ENCODE measurements at places on chromosomes 12 and 14. TPM values are rescaled to one million over a fixed set of nuclear protein-coding genes. Genes with fewer than 3 reads are reported as not detected.

DNA sequence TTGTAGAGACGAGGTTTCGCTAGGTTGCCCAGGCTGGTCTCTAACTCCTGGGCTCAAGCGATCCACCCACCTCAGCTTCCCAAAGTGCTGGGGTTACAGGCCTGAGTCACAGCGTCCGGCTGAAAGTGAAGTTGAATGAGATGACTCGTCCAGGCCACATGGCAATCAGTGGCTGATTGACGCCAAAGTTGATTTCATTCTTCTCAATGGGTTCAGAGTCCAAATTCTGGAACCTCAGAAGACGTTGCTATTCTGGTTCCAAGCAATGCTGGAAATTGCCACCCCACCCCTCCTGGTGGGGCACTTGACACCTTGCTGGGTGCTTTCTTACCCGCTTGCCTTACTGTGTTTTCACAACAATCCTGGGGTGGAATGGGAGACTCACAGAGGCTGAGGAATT, 14.9 kb downstream of the ABCB9 start:
- no peak for DNase-seq

The CDCA3 gene
- total RNA-seq, result 0.76 TPM

DNA sequence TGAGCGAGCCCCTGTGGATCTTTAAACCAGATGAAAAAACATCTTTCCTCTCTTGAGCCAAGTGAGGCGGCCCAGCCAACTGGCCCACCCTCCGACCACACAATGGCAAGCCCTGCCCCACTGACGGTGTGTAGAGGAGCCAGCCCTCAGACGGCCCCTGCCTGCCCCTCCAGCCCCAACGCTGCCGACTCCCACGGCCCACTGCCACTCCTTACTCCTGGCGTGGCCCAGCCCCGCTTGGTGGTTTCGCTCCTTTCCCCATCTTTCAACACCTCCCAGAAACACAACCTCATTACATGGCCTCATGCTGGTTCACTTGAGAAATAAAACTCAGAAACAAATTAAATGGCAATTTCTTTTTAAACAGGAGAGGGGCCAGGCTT, 80.6 kb upstream of the DICER1 start:
- DNase-seq, result no peak

The MYO1H gene
- total RNA-seq, result not detected

The HOXC13 gene
- not detected for total RNA-seq

DNA sequence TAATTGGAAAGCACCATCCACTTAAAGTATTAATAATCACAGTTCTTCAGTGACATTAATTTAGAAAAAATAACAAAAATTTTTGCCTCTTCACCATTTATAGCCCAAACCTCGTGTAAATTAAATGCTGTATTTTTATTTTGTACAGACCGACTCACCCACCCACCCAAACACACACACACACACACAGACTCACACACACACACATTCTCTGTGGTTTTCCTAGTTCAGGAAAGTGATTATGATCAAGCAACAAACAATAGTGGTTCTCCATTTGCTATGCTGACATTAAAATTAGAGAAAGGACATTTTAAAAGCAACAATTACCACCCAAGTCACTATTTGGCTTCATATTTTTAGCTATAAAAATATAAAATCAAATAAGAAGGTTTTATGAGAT, 112.5 kb upstream of the FLRT2 start:
- no peak for DNase-seq

- DNase-seq, result peak; percentile 88
Observed at GRCh38 chr12:52037248-52037861, 13.9 kb upstream of the NR4A1 start.

DNA sequence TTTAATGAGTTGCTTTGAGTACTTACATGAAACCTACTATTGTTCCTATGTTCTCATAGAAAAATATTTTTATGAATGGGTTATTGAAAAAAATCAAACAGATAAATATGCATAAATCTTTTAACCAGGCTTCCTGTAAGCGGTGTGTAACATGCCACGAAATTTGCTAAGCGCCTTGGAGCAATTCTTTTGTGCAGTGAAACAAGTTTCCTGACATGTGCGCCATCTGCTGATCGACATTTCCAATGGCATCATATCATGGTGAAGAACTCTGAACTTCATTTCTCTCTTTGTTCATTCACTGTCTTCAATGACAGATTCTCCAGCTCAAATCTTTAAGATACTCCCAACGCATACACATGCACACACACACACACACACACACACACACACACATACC, 145.6 kb upstream of the NAV3 start:
- DNase-seq, result peak; percentile 36

- DNase-seq, result no peak
Observed at GRCh38 chr14:67837011-67837624, 17.5 kb downstream of the RAD51B start.

DNA sequence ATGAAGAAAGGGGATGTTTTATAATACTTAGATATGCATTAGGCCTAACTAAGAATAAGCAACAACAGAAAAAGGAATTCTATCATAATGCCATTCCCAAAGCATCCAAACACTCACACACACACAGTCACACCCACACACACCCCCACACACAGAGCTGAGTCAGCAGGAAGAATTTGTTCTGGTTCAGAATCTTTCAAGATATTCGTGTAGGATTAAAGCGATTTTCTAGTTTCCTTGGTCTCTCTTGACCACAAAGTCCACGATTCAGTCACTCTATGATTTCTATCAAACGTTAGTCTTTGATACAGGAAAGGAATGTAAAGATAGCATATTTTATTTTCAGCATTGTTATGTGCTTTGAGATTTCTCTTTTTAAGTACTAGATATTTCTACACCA, 382.6 kb upstream of the DCN start:
- DNase-seq, result peak; percentile 33

The E2F7 gene
- total RNA-seq, result 5.9 TPM

The ST8SIA1 gene
- 8.6 TPM for total RNA-seq

The RPL6 gene
- total RNA-seq, result 1,509 TPM

The NOVA1 gene
- 13.1 TPM for total RNA-seq

The TAS2R7 gene
- total RNA-seq, result not detected

DNA sequence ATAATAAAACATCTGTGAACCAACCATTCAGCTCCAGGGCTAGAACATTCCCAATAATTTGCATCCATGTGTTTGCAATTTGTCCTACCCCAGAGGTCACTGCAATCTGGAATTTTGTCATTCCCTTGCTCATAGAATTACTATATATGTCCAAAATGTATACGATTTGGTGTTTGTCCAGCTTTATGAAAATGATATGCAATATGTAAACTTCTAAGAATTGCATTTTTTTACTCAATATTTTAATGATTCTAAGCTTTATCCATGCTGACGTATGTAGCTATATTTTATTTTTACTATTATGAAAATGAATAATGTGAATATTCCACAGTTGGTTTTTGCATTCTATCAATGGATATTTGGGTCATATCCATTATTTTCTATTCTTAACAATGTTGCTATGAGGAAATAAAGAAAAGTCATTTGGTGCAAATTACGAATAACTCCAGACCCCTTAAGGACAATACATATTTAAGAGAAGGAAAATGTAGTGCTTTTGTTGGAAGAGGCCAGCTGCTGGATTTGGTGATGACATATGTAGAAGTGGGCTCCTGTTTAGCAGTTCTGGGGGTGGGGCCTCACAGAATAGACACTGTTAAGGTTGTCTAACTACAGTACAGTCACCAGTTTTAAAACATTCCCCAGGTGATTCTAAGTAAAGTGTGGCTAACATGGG, 139.4 kb downstream of the SLC38A4 start:
- no peak for DNase-seq

DNA sequence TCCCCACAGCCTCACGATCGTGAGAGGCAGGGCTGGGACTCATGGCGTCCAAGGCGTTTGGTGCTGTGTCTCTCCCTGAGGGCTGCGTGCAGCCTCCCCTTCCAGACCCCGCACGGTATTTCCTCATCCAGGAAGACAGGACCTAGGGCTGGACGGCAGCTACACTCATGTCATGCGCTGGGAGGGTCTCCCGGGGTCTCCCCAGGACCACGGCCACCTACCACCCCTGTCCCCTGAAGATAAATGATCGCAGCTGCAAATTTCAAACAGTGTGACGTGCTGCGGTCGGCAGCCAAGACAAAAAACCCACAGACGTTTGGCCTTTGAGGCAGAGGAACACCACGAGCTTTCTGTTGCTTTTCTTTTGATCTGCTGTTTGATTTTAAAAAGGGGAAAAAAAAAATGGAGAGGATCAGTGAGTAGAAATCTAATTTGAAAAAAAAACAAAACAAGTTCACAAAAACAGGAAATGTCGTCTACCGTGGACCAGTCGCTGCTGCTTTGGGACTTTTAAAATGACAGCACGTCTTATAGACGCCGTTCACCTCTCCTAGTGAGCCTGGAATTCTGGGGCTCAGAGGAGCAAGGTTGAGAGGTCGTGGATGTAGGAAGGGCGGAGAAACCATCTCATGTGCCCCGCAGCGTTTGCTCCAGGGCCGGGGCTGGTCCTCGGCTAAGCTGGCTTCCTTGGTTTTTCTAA, 237.6 kb downstream of the SLC41A2 start:
- no peak for DNase-seq

GRCh38 chr14:104112113-104112505, 26.3 kb upstream of the KIF26A start:
- no peak for DNase-seq

- peak; percentile 54 for DNase-seq
Observed at GRCh38 chr14:68245146-68246073, 425.8 kb downstream of the RAD51B start.

The PRDM4 gene
- total RNA-seq, result 10.9 TPM

DNA sequence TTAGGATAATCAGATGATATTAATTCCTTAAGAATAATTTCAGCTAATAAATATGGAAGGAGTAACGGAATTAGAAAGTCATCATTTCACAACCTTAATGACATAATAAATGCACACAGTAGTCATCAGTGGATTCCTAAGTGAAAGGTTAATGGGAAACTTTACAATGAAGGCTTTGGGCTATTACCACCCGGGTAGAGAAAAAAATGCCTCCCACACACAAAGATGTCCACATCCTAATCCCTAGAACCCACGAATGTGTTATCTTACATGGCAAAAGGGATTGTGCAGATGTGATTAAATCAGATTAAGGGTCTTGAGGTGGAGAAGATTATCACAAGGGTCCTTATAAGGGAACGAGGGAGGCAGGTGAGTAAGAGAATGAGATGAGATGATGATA, 5.6 kb downstream of the TMED10 start:
- no peak for DNase-seq

DNA sequence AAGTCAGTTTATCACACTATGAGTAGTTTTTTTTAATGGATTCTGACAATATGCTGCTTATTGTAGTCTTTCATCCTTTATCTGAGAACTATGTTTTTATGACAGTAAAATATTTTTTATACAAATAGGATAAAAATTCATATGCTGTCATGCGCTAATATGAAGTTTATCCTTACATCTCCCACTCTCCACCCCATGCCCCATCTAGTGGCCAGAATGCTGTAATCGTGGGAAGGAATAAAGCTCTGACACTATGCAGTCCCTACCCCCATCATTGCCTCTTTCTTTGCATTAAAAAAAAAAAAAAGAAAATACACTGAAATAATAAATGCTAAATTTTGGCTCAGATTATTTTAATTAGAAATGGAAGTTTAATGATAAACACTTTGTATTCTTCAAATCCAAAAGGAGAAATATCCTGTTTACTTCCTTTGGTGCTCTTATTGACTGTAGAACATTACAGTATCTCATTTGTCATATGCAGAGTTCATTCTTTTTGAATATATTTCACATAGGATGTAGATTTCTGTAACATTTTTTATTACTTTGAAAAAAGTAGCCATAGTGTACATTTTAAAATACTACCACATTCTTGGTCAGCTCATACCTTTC, 145.9 kb upstream of the SLCO1C1 start:
- DNase-seq, result peak; percentile 20

The MYH7 gene
- total RNA-seq, result not detected

DNA sequence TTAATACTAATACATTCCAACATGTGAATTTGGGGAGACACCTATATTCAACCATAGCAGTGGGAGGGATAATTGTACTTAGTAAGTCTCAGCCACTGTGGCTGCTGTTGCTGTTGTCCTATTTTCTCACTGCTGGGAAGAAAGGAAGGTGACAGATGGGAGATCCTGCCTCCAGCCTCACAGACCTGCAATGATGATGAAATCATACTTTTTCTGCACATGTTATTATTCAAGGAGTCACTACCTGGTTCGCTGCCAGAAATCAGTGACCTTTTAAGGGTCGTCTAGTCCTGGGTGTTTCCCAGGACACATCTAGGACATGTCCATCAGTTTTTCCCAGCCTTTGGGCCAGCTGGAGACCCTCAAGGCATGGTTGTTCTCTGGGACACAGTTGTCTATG, 106.2 kb upstream of the RPH3A start:
- no peak for DNase-seq

- no peak for DNase-seq
Observed at GRCh38 chr14:70032447-70032846, 153.2 kb downstream of the SMOC1 start.

DNA sequence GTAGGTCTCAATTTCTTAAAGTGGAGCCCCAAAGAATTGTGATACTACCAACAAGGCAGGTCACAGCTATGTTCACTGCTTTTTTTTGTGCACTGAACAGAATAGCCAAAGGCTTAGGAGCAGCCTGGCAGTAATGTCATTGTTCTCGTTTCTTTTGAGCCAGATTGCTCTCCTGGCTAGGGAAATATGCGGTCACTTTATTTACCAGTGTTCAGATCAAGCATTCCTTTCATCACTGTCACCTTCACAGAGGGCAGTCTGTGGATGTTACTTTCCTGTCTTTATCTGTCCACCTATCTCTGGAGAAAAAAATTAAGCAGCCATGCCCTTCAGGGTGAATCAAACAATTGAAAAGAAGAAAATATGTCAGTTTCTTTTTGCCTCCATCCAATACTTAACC, 159.6 kb downstream of the BTG1 start:
- DNase-seq, result no peak

- no peak for DNase-seq
Observed at GRCh38 chr12:32418221-32418620, 18.9 kb downstream of the FGD4 start.
